AG04450 (cell line): ENCODE measurements at places on chromosomes 2 and 18.

GRCh38 chr2:56613254-56613653 lies 429.5 kb downstream of the CCDC85A start:
- DNase-seq: no peak

- DNase-seq: no peak
Measured at GRCh38 chr2:33134791-33135560, 188.2 kb downstream of the LTBP1 start.

DNA sequence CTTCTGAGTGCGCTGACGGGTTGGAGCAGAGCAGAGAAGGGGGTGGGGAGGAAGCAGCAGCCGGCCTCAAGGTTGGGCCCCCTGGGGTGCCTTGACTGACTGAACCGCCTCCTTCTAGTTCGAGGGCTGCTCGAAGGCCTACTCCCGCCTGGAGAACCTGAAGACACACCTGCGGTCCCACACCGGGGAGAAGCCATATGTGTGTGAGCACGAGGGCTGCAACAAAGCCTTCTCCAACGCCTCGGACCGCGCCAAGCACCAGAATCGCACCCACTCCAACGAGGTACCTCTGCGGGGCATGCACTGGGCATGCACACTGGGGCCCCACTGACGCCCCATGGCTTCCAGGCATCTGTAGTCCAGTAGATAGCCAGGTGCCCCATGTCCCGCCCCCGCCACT lies 246.9 kb downstream of the GLI2 start:
- DNase-seq: no peak

GRCh38 chr2:199462347-199462955 lies 4.7 kb upstream of the SATB2 start:
- DNase-seq: no peak

DNA sequence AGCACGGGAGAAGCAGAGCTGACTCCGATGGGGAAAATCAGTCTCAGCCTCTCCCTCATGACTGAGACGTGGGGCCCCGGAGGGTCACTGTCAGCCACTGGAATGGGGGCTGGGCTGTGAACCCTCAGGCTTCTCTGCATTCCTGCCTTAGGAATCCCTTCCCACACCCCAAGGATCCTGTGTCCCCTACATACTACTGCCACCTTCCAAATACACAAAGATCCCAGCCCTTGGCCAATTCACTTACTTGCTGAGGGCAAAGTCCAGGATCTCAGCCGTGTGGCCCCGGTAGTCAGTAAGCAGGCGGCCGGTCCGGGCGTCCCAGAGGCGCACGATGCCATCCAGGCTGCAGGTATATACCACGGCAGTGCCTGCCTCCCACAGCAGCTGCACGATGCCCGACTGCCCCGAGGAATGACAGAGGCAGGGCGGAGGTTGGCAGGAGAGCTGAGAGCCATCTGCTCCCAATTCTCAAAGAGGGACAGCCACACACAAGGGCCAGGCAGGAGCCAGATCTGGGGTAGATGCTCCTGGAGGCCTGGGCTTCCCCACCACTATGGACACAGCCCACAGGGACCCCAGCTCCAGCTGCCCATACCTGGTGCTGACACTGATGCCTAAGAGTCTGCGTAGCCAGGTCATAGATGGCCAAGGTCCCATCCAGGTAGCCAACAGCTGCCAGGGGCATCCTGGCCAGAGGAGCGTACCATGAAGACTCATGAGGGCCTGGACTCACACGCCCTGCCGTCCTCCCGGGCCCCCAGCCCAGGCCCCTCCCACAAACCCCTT lies 4.2 kb downstream of the GPBAR1 start:
- DNase-seq: no peak
